ENCODE measurements at places on chromosomes 5 and 9. TPM values are rescaled to one million over a fixed set of nuclear protein-coding genes. Genes with fewer than 3 reads are reported as not detected.
A peak's percentile ranks its signal among the peaks of the same experiment; 100 is the strongest.

GRCh38 chr5:138032028-138032571, 779 bp downstream of the FAM13B start:
- DNase-seq: peak; percentile 73

DNA sequence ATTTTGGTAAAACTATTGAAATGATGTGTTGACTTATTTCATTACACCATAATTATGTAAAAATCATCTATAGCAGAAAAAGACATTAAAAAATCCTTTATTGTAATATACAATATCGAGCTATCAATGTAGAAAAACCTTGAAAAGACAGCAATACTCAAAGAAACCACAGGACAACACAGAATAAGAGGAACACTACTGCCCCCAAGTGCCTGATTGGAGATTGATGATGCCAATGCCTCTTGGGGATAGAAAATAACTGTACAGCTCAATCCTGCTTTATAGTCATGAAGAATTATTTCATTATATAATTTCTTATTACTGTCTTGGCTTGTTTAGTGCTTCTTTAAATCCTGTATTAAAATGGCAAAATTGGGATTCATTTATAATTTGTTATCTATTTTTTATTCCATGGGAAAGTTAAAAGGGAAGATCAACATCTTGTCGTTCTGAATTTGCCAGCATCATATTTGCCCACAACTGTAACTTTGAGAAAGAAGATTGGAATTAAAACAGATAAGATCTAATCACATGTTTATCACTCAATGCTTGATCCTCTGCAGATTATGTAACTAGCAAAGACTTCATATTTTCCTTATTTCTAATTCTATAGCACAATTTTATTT, 337.5 kb downstream of the CDH9 start:
- peak; percentile 69 for DNase-seq

DNA sequence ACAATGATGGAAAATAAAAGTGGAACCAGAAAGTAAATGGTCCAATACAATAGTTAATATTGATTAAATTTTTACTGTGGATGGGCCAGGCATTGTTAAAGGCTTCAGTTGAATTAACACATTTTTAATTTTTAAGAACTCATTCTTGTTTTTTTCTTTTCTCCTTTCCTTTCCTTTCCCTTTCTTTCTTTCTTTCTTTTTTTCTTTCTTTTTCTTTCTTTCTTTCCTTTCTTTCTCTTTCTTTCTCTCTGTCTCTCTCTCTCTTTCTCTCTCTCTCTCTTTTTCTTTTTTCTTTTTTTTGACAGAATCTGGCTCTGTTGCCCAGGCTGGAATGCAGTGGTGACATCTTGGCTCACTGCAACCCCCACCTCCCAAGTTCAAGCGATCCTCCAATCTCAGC, 13.3 kb upstream of the OTULINL start:
- DNase-seq: no peak

ARSI gene
- total RNA-seq: 0.79 TPM

DNA sequence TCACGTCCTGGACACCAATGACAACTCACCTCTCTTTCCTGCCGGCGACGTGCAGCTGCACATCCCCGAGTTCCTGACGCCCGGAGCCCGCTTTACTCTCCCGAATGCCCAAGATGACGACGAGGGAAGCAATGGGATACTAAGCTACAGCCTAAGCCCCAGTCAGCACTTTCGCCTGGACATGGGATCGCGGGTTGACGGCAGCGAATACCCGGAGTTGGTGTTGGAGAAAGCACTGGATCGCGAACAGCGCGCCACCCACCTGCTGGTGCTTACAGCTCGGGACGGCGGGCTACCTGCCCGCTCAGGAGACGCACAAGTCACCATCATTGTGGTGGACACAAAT, 1.1 kb downstream of the PCDHAC1 start:
- peak; percentile 32 for DNase-seq

DNA sequence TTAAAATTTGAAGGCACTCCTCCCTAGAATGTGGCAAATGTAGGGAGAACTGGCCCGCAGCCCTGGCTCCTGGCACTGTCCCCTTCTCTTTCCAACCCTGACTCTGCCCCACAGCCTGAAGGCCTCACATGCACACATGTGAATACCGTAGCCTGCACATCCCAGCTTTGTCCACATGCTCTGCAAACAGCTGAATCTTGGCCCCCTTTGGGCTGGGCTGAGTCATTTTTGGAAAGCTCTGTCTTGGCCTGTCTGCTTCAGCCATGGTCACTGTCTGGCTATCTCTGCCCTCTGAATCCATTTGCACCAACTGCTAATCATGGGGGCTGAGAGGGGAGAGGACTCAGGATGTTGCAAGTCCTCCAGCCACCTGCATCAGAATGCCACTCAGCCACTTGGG, 22.1 kb upstream of the GALNT10 start:
- no peak for DNase-seq

FOXE1 gene
- 1.9 TPM for total RNA-seq

DNA sequence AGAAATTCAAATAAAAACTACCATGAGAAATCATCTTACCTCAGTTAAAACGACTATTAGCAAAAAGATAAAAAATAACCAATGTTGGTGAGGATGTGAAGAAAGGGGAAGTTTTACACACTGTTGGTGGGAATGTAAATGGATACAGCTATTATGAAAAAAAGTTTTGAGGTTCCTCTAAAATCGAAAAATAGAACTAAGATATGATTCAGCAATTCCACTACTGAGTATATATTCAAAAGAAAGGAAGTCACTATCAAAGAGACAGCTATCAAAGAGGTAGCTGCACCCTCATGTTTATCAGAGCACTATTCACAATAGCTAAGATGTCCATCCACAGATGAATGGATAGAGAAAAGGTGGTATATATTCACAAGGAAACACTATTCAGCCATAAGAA, 1888.4 kb downstream of the MAT2B start:
- DNase-seq: no peak

C7 gene
- total RNA-seq: 147 TPM

GDA gene
- 1.7 TPM for total RNA-seq

DNA sequence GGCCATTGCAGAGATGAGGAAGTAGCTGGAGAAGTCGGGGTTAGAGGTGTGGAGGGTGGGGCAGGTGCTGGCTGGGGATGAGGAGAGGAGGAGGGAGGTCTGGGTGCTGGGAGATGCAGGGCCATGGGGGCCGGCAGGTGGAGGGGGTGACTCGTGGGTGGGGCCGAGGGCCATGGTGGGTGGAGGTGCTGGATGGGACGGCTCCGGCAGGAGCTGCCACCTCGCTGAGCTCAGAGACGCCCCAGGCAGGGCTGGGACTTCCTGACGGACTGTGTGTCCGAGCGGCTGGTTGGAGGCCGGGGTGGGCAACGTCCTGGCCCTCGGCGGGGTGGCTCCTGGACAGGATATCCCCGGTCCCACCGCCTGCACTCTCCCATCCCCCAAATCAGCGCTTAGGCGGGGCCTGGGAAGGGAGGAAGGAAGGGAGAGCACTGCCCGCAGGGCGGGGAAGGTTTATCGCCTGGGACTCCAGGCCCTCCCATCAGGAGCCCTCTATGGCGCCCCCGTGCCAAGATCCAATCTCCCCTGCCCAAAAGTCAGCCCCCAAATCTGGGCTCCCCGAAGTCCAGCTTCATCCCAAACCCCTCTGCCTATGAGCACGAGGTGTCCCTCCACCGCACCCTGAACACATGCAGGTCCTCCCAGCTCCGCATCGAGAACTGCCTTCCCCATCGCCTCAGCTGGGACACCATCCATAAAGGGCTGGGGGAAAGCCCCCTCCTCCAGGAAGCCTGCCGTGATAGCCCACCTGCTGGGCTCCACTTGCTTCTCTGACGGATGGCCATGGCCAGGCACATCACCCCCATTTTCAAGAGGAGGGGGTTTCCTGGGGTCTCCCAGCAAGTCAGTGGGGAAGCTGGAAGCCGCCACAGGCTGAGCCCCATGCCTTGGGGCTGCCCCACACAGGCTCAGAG, 58.3 kb upstream of the NOTCH1 start:
- no peak for DNase-seq

ZNF346 gene
- total RNA-seq: 31.1 TPM

TOR4A gene
- 4.5 TPM for total RNA-seq

DNA sequence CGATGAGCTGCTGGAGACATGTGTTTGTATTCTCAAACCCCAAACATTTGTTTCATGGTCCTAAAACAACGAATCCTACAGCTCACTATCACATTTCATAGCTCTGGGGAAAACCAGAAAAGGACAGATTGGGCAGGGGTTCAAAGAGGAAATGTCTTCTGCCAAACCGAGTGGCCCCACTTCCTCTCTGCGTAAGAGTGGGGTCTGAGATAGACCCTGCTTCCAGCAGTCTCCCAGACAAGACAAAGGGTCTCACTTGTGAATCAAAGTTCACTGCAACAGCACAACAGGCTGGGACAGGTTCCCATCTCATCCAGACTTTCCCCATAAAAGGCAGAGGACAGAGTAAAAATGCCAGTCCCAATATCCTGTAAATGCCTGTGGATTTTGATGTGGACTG, 276.2 kb upstream of the SLC24A2 start:
- DNase-seq: no peak

OR1Q1 gene
- not detected for total RNA-seq

PRR7 gene
- 19.9 TPM for total RNA-seq

- DNase-seq: no peak
Measured at GRCh38 chr9:6782981-6783380, 25.2 kb downstream of the KDM4C start.

FLT4 gene
- total RNA-seq: 23.5 TPM

DNA sequence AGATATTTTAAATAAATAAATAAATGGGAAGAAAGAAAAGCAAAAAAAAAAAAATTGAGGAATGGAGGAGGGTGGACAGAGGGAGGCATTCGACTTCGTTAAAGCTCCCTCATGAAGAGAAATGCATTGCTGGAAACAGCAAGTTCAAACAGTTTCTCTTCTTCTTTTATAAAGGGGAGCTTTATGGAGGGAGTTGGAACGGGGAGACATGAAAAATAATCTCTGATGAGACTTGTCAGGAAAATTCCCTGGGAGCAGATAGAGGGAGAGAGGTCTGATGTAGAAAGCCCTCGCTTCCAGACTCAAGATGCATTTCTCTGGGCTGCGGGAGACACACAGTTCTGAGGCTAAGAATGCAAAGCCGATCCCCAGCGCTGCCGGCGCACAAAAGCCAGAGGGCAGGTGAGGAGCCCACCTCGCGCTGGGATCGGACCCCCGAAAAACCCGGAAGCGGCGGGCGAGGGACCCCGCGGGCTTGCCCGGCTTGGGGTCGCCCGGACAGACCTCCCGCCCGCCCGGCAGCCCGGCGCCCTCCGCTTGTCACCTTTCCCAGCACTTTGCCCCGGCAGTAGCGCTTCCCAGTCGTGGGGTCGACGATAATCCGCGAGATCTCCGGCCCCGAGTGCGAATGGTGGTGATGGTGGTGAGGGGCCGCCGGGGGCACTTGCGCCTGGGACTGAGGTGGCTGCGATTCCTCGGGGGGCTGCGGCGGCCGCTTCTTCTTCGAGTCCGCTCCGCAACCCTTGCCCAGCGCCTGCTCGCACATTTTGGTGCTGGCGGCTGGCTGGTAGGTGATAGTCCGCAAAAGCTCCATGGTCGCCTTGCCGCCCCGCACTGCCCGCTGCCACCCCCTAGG, 512 bp downstream of the PLK2 start:
- peak; percentile 52 for DNase-seq

DNA sequence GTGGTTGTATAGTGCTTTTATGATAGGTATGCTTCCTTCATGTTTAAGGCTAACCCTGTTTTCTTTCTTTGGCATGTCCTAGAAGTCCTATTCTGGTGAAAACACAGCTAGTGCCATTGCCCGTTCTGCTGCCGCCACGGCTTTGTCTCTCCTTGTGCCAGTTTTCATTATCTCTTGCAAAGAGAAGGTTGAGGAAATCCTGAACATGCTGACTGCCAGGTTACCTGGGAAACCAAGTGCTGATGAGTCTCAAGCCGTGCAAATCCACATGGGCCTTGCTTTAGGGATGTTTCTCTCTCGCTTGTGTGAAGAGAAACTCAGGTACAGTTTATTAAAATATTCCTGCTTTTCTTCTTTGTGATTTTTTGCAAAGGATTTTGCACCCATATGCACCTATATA, 102.2 kb downstream of the HACD4 start:
- DNase-seq: no peak

NUTM2G gene
- total RNA-seq: 1.3 TPM

DNA sequence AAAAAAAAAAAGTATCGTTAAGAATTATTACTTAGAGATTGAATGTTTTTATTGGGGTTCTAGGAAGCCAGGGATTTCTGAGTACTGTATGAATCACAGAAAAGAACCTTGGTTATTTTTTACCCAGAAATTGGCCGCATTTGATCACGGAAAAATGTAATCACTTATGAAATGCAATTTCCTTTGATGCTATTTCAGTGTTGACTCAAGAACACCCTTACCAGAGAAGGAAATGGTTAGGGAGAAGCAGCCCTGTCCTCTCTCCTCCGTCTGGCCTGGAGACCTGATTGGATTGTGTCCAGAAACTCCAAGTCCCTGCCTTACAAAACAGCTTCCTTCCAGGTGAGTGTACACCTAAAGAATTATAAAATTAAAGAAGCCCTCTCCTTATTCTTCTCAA, 116.7 kb downstream of the MED10 start:
- no peak for DNase-seq

- DNase-seq: no peak
Measured at GRCh38 chr5:156240414-156240813, 86.5 kb upstream of the SGCD start.

- no peak for DNase-seq
Measured at GRCh38 chr9:134240361-134240760, 76.0 kb upstream of the RNU6ATAC start.

- DNase-seq: no peak
Measured at GRCh38 chr5:24509943-24510342, 134.8 kb downstream of the CDH10 start.

- peak; percentile 91 for DNase-seq
Measured at GRCh38 chr5:172479034-172479783, 24.9 kb upstream of the SH3PXD2B start.

OR1J2 gene
- 1.6 TPM for total RNA-seq

- DNase-seq: peak; percentile 74
Measured at GRCh38 chr5:127029581-127030258, 638 bp downstream of the MARCHF3 start.

DNA sequence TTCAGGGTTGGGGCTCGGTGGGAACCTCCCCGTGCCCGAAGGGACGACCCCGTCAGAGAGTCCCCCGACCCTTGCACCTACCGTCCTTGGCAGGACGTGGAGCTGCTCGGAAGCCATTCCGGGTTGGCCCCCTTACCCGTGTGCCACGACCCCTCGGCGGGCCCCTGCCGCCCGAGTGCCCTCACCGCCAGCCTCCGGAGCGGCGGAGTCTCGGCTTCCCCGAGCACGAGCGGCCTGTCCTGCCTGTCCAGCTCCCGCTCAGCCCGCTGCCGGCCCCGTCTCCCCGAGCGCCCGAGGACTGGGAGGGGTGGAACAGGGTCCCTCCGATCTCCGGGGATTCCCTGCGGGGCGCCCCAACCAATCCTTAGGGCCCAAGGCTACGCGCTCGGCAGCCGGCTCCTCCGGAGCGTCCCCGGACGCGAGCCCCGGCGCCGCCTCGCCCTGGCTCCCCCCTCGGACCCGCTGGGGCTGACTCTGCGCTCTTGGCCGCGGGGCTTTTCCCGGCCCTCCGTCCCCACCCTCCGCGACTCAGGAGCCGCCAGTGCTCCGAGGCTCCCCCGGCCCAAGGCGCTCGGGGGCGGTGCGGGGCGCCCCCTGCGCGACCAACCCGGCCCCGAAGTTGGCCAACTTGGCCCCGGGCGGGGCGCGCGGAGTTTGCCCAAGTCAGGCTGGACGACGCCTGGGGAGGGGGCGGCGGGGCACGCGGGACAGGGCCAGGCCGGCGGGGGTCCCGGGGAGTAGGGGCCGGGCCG, 654 bp downstream of the ADAMTS2 start:
- no peak for DNase-seq

PCDHA12 gene
- 4.0 TPM for total RNA-seq

GRCh38 chr9:76218886-76219445, 175.3 kb downstream of the RFK start:
- DNase-seq: no peak

MZB1 gene
- 0.94 TPM for total RNA-seq

DIPK1B gene
- total RNA-seq: 36.2 TPM

COL5A1 gene
- 18.5 TPM for total RNA-seq

- no peak for DNase-seq
Measured at GRCh38 chr5:80057921-80058320, 22.8 kb downstream of the THBS4 start.

All from testis (tissue), 5 donors.